ENCODE measurements at places on chromosomes 13 and 19. TPM values are rescaled to one million over a fixed set of nuclear protein-coding genes. Genes with fewer than 3 reads are reported as not detected.

NUFIP1 gene
- total RNA-seq: 7.0 TPM

EHD2 gene
- total RNA-seq: 172 TPM

VPS36 gene
- 14.2 TPM for total RNA-seq

RB1 gene
- total RNA-seq: 17.3 TPM

ATP4A gene
- 0.02 TPM for total RNA-seq
